ENCODE measurements at places on chromosomes 7 and 10.

DNA sequence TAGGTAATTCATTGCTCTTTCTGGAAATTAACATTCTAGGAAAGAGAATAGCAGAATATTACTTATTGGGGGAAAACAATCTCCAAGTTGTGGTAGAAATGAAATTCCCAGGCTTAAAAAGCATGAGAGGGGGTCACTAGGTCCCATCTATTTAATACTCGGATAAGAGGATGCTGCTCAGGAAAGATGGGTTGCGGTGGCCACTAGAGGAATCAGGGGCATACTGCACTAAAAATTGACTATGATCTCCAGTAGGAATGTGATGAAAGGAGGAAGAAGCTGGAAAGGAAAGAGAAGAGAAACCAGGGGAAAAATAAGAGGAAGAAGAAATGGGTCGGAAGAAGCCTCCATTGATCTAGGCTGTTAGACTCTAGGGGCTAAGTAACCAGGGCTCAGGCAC, 192.8 kb downstream of the GPAM start:
- no peak for DNase-seq

DNA sequence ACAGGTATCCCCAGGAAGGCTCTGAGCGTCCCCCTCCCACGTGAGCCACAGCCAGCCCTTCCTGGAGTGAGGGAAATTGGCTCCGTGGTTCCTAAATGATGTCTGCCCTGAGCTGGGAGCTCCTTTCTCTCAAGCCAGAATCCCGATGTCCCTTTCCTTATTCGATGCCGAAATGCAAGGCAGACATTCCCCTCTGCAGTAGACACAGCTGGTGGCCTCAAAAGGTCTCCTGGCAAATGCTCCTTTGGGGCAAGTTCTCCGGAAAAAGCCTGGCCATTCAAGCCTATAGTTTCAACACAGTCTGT, 98.9 kb downstream of the HIP1 start:
- DNase-seq: no peak

DNA sequence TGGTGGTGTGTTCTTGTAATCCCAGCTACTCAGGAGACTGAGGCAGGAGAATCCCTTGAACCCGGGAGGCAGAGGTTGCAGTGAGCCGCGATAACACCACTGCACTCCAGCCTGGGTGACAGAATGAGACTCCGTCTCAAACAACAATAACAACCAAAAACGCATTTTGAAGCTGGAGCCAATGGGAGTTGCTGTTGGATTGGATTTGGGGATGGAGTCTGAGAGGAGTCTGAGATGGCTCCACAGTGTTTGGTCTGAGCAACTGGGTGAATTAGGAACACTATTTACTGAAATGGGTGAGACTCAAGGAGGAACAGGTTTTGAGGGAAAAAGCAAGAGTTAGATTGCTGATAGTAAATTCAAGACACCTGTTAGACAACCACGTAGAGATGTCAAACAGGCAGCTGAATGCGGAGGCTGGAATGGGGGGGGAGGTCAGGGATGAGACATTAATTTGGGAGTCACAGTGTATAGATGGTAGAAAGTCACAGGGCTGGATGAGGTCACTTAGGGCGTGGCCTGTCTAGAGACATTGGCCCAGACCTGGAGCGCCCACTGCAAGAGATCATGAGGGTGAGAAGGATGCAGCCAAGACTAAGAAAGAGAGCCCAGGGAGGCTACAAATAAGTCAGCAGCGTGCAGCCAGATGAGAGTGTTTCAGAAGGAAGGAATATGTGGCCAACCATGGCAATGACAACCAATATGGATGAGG, 56.4 kb downstream of the CYCS start:
- no peak for DNase-seq

- no peak for DNase-seq
Measured at GRCh38 chr10:11936389-11937152, 106.0 kb downstream of the UPF2 start.

DNA sequence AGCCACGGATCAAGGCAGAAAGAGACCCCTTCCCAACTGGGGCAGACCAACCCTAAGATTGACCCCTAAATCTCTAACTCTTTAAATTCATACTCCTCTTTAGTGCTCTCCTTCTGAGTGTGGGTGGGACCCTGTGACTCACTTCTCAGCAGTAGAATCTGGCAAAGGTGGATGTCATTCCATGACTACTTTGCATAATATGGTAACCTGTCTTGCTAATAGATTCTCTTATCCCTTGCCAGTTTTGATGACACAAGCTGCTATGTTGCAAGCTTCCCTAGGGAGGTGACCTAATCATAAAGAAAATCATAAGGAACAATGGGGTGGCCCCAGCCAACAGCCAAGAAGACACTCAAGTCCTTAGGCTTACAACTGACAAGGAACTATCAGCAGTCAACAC, 155.4 kb upstream of the VWC2 start:
- no peak for DNase-seq

DNA sequence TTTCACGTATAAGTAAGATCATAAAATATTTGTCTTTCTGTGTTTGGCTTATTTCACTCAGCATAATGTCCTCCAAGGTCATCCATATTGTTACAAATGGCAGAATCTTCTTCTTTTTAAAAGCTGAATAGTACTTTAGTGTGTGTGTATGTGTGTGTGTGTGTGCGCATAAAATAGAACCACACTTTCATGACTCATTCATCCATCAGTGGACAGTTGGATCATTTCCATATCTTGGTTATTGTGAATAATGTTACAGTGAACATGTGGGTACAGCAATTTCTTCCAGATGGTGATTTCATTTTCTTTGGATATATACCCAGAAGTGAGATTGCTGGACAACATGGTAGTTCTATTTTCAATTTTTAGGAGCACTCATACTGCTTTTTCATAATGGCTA, 622.4 kb downstream of the NRG3 start:
- DNase-seq: peak; percentile 76

DNA sequence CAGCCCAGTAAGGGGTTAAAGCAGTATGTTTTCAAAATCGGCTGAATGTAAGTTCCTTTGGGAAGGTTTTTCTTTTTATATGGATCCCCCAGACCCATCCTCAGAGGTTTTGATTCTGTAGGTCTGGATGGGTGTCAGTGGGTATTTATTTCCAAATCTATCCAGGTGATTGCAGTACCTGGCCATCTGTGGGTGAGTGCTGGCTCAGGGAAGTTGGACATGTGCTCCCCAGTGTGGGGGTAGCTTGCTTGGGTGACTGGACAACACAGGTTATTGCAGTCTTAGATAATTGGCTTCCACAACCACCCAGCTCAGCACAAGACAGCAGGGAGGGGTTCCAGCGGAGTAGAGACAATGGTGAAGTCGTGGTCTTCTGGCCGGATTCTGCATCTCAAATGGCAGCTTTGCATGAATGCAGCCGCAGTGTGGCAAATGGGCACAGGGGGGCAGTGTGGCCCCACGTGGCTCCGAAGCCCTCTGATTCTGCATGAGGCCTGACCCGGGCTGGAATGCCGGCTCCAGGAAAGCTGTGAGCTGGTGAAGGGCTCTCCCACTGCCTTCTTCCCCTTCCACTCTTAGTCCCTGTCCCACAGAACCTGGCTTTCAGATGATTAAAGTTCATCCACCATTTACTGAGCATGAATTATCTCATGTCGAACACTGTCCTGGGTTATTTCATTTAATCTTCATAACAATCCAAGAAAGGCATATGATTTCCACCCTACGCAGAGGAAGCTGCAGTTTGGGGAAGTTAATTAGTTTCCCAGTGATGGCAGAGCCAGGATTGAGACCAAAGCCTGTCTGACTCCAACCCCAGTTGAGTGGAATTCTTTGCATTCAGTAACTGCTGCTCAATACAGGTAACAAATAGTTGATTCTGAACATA, 64.5 kb upstream of the SYPL1 start:
- DNase-seq: peak; percentile 63

GRCh38 chr7:49860293-49860692, 86.9 kb downstream of the VWC2 start:
- DNase-seq: no peak

GRCh38 chr10:88477343-88478085, 105.6 kb downstream of the RNLS start:
- DNase-seq: peak; percentile 40

DNA sequence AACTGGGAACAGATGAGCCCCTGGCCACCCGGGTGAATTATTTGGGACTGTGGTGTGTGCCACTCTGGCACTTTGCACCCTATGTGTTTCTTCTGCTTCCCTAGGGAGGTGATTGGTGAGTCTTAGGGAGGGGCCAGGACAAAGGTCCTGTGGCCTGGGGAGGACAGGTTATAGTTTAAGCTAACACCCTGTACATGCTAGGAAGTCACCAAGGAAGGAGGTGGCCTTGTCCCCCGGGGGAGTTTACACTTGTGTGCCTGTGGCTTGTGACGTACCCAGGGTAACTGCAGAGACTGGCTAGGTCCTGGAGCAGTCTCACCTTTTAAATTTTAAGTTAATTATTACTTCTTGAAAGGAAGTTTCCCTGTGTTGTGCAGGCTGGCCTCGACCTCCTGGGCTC, 196.2 kb downstream of the BAMBI start:
- DNase-seq: no peak

GRCh38 chr10:80691441-80691840, 153.7 kb downstream of the SH2D4B start:
- no peak for DNase-seq

DNA sequence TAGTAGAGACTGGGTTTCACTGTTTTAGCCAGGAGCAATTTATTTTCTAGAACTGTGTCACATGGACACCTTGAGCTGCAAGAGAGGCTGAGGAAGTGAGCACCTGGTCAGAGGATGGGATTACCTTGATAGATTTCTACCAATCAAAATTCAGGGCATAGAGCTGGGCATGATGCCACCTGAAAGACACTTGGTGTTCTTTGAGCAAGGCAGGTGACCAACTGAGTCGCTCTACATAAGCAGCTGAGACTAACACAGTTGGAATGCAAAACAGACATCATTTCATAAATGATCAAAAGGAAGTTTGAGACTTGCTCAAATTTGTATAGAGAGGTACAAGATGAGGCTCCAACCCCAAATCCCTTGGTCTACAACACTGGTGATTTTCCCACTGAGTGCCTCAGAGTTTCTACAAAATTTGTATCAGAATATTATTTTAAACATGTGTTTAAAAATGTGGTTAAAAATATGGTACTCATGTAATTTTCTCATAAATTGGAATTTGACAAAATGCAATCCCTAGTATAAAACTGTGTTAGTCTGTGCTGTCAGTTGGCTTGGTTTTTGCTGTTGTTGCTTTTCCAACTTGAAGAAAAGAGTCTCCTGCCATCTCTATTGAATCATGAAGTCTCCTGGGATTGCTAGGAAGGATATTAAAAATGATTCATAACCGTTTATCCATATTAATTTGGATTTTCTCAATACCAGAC, 156.4 kb upstream of the MDFIC start:
- no peak for DNase-seq

GRCh38 chr7:26117970-26118369, 34.0 kb upstream of the NFE2L3 start:
- DNase-seq: no peak

GRCh38 chr10:108598320-108598695, 1325.0 kb downstream of the XPNPEP1 start:
- DNase-seq: no peak

GRCh38 chr7:17150018-17150417, 148.4 kb upstream of the AHR start:
- no peak for DNase-seq

GRCh38 chr7:103640031-103640779, 194.2 kb upstream of the SLC26A5 start:
- DNase-seq: peak; percentile 24

DNA sequence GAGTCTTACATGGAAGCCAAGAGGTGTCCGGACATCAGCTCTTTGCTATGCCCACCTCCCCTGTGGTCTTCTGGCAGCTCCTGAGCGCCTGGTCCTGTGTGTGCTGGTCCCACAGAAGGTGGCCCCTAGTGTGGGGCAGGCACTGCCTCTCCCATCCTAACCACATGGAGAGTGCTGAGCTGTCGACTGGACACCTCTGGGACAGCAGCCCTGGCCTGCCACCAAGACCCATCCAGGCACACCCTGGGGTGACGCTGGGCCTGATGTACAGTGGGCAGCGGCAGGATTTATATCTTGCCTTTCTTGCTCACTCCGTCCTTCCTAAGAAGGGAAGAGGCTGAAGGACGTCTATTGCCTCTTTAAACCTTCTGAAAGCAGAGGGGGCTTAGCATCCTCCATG, 98.7 kb downstream of the EBF3 start:
- no peak for DNase-seq

DNA sequence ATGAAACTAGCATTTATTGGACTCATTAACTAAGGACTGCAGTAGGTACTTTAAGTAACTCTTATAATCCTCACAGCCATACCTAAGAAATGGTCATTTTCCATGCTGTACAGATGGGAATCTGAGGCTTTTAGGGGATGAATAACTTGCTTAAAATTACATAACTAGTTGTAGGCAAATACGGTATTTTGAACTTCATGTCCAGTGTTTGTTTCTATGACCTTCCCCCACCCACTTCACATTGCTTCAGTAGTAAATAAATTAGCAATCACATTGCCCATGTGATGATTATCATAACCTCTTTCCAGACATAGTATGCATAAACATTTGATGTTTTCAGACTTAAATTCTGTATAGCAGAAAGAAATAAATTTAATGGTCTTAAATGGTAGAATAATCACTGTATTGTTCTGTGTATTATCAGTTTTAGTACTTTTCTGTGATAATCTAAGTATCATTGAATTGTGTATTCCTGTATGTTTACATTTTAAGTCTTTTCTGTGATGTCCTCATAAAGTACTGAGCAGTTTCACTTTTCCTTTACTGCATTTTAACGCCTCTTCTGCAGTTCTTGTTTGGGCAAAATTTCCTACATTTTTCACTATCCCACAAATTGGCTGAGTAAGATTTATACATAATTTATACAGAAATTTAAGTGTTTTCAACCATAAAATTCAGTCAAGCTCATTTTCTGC, 48.3 kb downstream of the ANKIB1 start:
- DNase-seq: peak; percentile 3

- no peak for DNase-seq
Measured at GRCh38 chr7:141477865-141478264, 73.3 kb upstream of the AGK start.

GRCh38 chr10:9302140-9302746, 1247.8 kb downstream of the GATA3 start:
- peak; percentile 48 for DNase-seq

DNA sequence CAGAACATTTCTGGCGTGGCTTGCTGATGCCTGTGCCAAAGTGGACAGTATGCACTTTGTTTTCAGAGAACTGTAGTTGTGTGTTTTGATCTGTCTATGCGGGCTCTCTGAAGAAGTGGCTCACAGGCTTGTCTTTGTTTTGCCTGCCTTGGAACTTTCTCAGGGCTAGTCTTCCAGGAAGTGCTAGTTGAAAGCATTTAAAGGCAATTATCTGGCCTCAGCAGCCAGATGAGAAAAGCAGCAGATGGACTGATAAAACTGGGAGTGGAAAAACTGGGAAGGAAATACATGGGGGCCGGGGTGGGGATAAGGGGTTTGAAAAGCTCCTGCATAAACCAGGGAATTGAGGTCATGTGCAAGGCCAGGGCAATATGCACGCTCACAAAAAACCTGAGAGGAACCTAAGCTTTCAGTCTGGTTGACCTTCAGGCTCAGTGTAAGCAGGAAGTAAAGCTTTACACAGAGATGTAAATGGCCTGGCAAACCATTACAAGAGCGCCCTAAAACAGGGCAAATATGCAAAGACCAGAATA, 94.5 kb downstream of the ZNF33B start:
- no peak for DNase-seq

All from amniotic epithelial cell (primary cell).